ENCODE measurements at places on chromosomes 6 and 20.
A peak's percentile ranks its signal among the peaks of the same experiment; 100 is the strongest.

- H3K27me3 ChIP-seq: no peaks in the 10 kb centered on the region
- no peak overlapping the region for H3K4me3 ChIP-seq
- H3K27ac ChIP-seq: no peak overlapping the region
- DNase-seq: no peak
Observed at GRCh38 chr6:82419132-82419581, 55.5 kb downstream of the TPBG start.

- no peak for DNase-seq
- no peak overlapping the region for H3K27ac ChIP-seq
- H3K4me3 ChIP-seq: no peak overlapping the region
- H3K4me1 ChIP-seq: no peaks in the 10 kb centered on the region
- H3K36me3 ChIP-seq: no peaks in the 10 kb centered on the region
- H3K27me3 ChIP-seq: no peaks in the 10 kb centered on the region
Observed at GRCh38 chr6:42769836-42770235, 12.0 kb upstream of the BICRAL start.

DNA sequence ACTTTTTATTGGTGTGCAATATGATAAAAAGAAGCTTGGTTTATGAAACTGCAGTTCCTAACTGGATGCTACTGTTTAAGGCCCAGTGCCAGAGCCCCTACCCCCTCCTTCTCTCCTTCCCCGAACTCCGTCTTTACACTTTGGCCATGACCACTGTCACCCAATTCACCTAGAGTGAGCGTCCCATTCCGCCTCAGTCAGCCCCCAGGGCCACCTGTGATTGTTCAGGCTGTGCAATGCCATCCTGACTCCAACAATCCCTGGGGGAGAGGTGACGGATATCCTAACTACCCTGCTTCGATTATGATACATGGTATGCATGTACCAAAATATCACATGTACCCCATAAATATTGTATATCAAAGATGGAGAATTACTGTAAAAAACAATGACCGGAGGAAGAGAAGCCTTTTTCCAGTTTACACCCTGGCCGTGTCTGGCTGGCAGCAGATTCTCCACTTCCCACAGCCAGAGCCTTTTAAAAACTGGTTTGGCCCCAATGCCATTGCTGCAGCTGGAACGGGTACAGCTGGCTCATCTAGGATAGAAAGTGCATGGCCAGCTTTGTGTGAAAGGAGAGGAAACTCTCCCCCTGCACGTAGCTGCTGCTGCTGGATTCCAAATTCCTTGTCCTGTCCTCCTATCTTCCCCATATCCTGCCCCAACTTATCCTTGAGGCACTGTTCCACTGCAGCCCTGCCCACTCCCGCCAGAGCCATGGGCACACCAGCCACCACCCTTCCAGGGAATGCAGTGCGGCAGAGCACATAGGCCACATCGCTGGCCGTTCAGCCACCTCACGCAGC, 99.7 kb downstream of the JPH2 start:
- H3K4me1 ChIP-seq: no peaks in the 10 kb centered on the region
- H3K27me3 ChIP-seq: no peaks in the 10 kb centered on the region
- H3K27ac ChIP-seq: no peak overlapping the region
- DNase-seq: no peak
- no peaks in the 10 kb centered on the region for H3K36me3 ChIP-seq

- H3K4me3 ChIP-seq: no peak overlapping the region
- no peaks in the 10 kb centered on the region for H3K27me3 ChIP-seq
- H3K4me1 ChIP-seq: no peaks in the 10 kb centered on the region
- H3K36me3 ChIP-seq: no peaks in the 10 kb centered on the region
Observed at GRCh38 chr6:152233547-152234320, 403.4 kb downstream of the SYNE1 start.

- no peak overlapping the region for H3K27ac ChIP-seq
- no peaks in the 10 kb centered on the region for H3K27me3 ChIP-seq
- H3K4me3 ChIP-seq: no peak overlapping the region
Observed at GRCh38 chr6:166492092-166492741, 94.3 kb downstream of the RAMACL start.

DNA sequence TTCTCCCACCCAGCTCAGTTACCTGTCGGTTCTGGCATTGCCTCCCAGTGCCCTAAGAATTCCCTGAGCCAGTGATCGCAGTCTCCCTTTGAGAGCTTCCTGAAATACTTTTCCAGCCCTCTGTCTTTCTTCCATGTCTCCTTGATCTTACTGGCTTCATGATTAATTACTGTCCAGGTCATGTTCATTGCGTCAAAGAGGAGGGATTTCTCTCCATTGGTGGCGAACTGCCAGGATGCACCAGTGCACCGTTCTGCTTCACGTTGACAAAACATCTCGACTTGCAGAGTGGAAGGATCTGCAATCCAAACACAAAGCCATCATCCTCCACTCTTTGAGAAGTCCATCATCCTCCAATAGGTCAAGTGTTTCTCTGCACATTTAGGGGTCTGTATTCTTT, 8.6 kb downstream of the RAET1E start:
- H3K27me3 ChIP-seq: no peaks in the 10 kb centered on the region
- no peak overlapping the region for H3K27ac ChIP-seq
- H3K4me3 ChIP-seq: no peak overlapping the region
- no peak for DNase-seq
- no peaks in the 10 kb centered on the region for H3K4me1 ChIP-seq
- H3K36me3 ChIP-seq: no peaks in the 10 kb centered on the region

DNA sequence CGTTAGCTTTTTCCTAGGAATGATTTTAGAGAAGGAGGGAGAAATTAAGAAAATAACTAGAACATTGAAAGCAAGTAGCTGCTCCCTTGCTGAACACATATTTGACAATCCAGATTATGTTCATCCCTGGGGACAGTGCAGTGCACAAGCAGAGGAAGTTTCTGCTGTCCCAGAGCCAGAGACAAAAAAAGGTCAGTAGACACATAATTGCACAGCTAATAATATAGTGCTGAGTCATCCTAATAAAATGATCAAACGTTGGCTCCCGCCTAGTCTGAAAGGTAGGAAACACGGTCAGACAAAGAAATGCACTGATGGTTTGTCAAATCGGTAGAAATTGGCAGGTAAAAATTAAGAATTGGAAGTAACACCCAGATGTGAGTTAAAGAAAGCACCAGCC, 21.7 kb upstream of the SSTR4 start:
- no peaks in the 10 kb centered on the region for H3K27me3 ChIP-seq
- H3K27ac ChIP-seq: no peak overlapping the region
- no peaks in the 10 kb centered on the region for H3K36me3 ChIP-seq
- no peak for DNase-seq

GRCh38 chr20:43554369-43554768, 4.5 kb upstream of the SGK2 start:
- no peaks in the 10 kb centered on the region for H3K27me3 ChIP-seq
- H3K4me1 ChIP-seq: peaks cover 17% of the 10 kb centered on the region

DNA sequence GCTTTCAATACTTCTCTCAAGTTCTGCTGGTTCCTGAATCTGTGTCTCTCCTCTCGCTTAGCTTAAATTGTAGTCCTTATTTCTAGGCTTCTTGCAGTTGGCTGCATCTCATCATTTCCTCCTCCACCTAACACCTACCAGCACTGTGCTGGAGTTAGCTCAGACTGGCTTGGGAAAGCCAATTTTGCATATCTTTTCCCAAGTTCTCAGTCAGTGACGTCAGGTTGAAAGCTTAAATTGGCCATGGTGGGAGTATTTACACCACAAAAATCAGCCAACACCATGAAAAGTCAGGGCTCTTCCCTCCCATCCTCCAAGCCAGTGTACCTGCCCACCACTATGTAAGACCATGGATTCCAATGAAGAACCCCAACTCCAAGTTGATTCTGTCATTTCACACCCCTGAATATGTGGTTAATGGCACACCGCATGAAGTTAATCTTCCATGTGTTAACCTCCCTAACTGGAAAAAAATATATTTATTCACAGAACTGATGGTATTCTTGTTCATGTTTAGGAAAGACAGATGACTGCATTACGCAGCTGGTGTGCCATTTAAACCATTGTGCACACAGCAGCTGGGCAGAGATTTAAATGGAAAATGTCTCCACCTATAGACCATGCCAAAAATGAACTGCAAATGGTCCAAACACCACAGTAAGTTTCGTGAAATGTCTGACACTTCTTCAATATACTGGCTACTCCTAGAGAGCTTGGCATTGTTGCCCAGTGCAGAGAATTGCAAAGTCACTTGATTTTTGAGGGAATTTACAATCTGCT, 274.1 kb upstream of the MAP3K7 start:
- no peaks in the 10 kb centered on the region for H3K4me1 ChIP-seq
- H3K27me3 ChIP-seq: no peaks in the 10 kb centered on the region
- no peaks in the 10 kb centered on the region for H3K36me3 ChIP-seq
- DNase-seq: no peak

DNA sequence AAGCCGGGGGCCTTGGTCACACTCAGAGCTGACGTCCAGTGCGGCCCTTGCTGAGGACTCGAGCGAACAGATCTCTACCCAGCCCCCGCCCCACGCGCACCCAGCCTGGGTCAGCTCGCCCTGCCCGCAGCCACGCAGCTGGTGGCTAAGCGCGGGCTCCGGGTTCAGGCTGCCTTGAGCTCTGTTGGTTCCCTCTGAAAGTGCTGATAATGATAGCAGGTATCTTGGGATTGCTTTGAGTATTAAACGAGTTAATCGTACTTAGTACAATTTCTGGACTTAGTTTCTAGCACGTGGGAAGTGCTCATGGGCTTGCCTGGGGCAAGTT, 88.1 kb upstream of the TGM3 start:
- H3K36me3 ChIP-seq: no peaks in the 10 kb centered on the region

- no peak overlapping the region for H3K4me3 ChIP-seq
- H3K36me3 ChIP-seq: no peaks in the 10 kb centered on the region
- no peak for DNase-seq
Observed at GRCh38 chr6:12815884-12816600, 99.5 kb downstream of the PHACTR1 start.

DNA sequence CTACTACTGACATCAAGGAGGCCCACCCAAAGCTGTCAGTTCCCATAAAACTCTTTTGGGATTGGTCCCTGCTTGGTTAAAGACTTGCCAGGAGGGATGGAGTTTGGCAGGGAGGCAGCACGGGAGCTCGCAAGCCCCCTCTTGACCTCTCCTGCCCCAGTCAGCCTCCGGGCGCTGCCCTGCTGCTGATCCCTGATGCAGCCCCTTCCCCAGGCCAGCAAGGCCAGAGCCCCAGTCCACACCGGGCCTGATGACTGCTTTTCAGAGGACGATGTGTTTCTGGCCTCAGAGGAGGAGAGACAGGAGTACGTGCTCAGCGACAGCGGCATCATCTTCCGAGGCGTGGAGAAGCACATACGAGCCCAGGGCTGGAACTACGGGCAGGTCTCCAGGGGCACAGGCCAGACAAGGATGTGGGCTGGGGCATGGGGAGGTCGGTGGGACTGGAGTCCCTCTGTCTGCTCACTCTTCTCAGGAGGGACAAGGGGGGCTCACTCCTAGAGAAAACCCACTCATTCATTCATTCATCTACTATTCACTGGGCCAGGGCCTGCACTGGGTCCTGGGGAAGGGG, 15.6 kb downstream of the TGM6 start:
- no peaks in the 10 kb centered on the region for H3K27me3 ChIP-seq
- no peak overlapping the region for H3K4me3 ChIP-seq
- H3K36me3 ChIP-seq: no peaks in the 10 kb centered on the region
- H3K27ac ChIP-seq: no peak overlapping the region
- no peak for DNase-seq

- H3K4me1 ChIP-seq: no peaks in the 10 kb centered on the region
- H3K27ac ChIP-seq: no peak overlapping the region
- no peak for DNase-seq
- peaks cover 4% of the 10 kb centered on the region for H3K27me3 ChIP-seq
Observed at GRCh38 chr6:116779573-116780164, 14.2 kb upstream of the FAM162B start.

DNA sequence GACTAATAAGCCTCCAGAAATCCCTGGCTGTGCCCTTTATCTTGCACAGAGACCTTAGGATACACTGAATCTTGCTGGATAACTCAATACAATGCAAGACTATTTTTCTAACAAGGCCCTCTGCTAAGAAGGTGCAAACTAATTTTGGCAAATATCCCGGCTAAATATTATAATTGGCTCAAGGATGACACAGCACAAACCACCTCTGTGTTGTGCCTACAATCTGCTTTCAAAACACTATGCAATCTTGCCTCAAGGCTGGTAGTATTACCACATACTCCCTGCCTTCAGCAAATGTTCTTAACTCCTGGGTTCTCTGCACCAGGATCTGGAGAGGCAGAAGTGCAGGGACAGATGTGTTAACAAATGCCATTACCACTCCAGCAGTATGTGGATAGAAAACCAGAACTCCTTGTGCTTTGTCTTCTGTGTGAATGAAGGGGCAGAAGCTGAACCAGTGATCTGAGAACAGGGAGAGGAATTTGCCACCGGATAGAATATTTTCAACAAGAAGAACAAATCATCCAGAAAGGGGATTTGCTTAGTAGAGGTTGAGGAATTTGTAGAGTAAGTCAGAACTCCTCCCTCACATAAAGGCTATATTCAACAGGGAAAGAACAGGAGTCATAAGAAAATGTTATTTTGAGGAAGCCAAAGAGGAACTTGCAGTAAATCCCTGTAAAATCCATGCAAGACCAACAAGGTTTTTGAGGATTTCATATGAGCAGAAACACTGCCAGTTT, 74.1 kb upstream of the SLC4A11 start:
- no peaks in the 10 kb centered on the region for H3K36me3 ChIP-seq
- peak overlapping the region; percentile 45 for H3K27ac ChIP-seq
- no peak overlapping the region for H3K4me3 ChIP-seq
- H3K27me3 ChIP-seq: no peaks in the 10 kb centered on the region

- no peak overlapping the region for H3K4me3 ChIP-seq
- peaks cover 41% of the 10 kb centered on the region for H3K4me1 ChIP-seq
- no peaks in the 10 kb centered on the region for H3K36me3 ChIP-seq
- DNase-seq: no peak
- H3K27me3 ChIP-seq: no peaks in the 10 kb centered on the region
- H3K27ac ChIP-seq: no peak overlapping the region
Observed at GRCh38 chr6:134235937-134236751, 81.8 kb downstream of the SGK1 start.

DNA sequence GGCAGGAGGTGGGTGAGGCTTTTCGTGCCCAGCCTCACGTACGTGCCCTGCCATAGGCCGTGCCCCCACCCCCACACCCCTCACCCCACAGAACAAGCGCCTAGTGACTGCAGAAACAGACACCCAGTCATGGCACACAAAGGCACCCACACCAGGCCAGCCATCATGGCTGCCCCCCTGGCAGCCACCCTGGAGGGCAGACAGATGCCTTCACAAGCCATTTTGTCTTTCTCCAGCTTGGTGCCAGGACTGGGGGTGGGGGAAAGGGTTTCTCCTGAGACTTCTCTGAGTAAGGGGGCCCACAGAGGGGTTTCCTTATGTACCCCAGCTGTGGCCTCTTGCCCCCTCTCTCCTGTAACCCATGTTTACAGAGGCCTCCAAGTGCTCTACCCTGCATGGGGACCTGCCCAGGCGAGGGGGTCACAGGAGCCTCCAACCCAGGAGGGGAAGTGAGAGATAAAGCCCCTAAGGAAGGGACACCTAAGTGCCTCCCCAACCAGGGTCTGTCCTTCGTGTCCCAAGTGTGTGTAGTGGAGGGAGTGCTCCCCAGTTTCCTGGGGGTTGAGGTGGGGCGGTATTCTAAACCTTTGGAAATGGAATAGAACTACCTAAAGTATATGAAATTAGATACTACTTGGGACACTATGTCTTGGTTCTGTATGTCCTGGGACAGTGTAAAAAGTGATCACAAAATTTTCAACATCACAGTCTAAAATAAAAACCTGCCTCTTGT, 49.9 kb downstream of the MRPL14 start:
- no peaks in the 10 kb centered on the region for H3K36me3 ChIP-seq
- no peak overlapping the region for H3K4me3 ChIP-seq
- H3K27ac ChIP-seq: no peak overlapping the region
- no peaks in the 10 kb centered on the region for H3K27me3 ChIP-seq
- H3K4me1 ChIP-seq: peaks cover 22% of the 10 kb centered on the region

- H3K4me1 ChIP-seq: no peaks in the 10 kb centered on the region
- H3K27me3 ChIP-seq: no peaks in the 10 kb centered on the region
- no peak overlapping the region for H3K4me3 ChIP-seq
- DNase-seq: no peak
- H3K27ac ChIP-seq: no peak overlapping the region
Observed at GRCh38 chr20:3195590-3196237, 8.8 kb downstream of the DDRGK1 start.
